Activated T-helper 2 cell treated with anti-CD3 and anti-CD28 coated beads, Interferon-gamma antibody, Interleukin-2, Interleukin-4, amounts not matched to agents 10 μg/mL and 5 μg/mL and 100 μg/mL, durations not matched to agents 14 hours and 24 hours and 36 hours (primary cell): ENCODE measurements at places on chromosomes 1 and 21. TPM values are rescaled to one million over a fixed set of nuclear protein-coding genes. Genes with fewer than 3 reads are reported as not detected.

Gene LCE3D
- not detected in 2 replicates for total RNA-seq

Gene CDKN2C
- total RNA-seq: 14.5 and 15.1 TPM in 2 replicates

DNA sequence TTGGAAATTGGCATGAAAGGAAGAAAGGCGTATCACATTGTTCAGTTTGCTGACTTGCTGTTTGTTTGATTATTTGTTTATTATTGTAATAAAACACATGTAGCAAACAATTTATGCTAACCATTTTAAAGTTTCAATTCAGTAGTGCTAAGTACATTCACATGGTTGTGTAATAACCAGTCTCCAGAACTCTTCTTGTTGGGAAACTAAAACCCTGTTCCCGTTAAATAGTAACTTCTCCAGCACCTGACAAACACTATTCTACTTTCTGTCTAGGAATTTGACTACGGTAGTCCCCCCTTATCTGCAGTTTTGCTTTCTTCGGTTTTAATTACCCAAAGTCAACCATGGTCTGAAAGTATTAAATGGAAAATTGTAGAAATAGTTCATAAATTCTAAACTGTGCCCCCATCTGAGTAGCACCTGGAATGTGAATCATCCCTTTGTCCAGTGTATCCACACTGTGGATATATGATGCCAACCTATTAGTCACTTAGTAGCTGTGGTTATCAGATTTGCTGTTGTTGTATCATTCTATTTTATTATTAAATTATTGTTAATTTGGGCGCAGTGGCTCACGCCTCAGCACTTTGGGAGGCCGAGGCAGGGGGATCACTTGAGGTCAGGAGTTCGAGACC is 5.5 kb downstream of the MORC3 start:
- peaks cover 33% of the 10 kb centered on the region for H3K36me3 ChIP-seq
- peaks cover 33% of the 10 kb centered on the region for H3K4me1 ChIP-seq
- no peak overlapping the region for H3K4me3 ChIP-seq
- DNase-seq: no peak
- H3K27me3 ChIP-seq: no peaks in the 10 kb centered on the region
- no peak overlapping the region for H3K27ac ChIP-seq

GRCh38 chr1:76289692-76290091 is 215.1 kb downstream of the ST6GALNAC3 start:
- H3K36me3 ChIP-seq: no peaks in the 10 kb centered on the region
- no peak overlapping the region for H3K4me3 ChIP-seq
- no peaks in the 10 kb centered on the region for H3K27me3 ChIP-seq
- DNase-seq: no peak
- H3K27ac ChIP-seq: no peak overlapping the region
- peaks cover 67% of the 10 kb centered on the region for H3K4me1 ChIP-seq

Gene ILDR2
- total RNA-seq: 18.5 and 22.8 TPM in 2 replicates

DNA sequence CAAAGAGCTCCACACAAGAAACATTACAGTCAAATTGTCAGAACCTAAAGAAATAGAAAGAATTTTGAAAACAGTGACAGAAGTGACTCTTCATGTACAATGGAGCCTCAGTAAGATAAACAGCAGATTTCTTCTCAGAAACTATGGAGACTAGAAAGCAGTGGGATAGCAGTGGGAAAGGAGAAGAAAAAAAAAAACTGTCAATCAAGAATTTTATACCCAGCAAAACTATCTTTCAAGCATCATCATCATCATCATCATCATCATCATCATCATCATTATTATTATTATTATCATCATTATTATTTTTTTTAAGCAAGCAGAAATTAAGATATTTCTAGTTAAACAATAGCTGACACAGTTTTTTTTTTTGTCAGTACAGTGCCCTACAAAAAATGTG is 24.2 kb downstream of the CEP170 start:
- DNase-seq: no peak
- H3K27me3 ChIP-seq: no peaks in the 10 kb centered on the region
- no peak overlapping the region for H3K27ac ChIP-seq
- no peak overlapping the region for H3K4me3 ChIP-seq
- H3K4me1 ChIP-seq: no peaks in the 10 kb centered on the region

GRCh38 chr1:66929146-66929688 is 4.4 kb downstream of the MIER1 start:
- H3K4me3 ChIP-seq: peak overlapping the region; percentile 90
- peak overlapping the region; percentile 91 for H3K27ac ChIP-seq

- no peaks in the 10 kb centered on the region for H3K36me3 ChIP-seq
- peaks cover 2% of the 10 kb centered on the region for H3K4me1 ChIP-seq
- no peak overlapping the region for H3K4me3 ChIP-seq
- no peak for DNase-seq
- H3K27ac ChIP-seq: no peak overlapping the region
- peaks cover 14% of the 10 kb centered on the region for H3K27me3 ChIP-seq
These were observed 7.5 kb upstream of the ZNF648 start for GRCh38 chr1:182069028-182069466.

DNA sequence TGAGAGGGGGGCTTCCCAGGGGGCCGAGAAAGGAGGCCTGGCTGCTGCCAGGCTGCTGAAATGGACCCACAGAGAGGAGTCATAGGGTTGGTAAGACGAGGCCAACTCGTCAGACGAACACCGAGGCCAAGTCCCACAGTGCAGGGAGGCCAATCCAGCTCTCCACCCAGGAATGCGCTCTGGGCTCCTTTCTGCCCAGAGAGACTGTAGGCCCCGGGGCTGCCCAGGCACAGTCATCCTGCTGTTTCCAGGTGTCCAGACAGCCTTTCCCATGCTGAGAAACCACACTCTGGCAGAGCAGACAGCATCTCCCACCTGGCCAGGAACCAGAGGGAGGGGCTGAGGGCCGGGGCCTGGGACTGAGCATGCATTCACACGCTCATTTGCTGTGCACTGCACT is 26.7 kb upstream of the RSPO1 start:
- no peaks in the 10 kb centered on the region for H3K36me3 ChIP-seq
- no peak overlapping the region for H3K4me3 ChIP-seq
- no peaks in the 10 kb centered on the region for H3K4me1 ChIP-seq
